GM23338 (cell line): ENCODE measurements at places on chromosomes 3 and 15. TPM values are rescaled to one million over a fixed set of nuclear protein-coding genes. Genes with fewer than 3 reads are reported as not detected.

FHIT gene
- total RNA-seq, result 3.0 and 9.1 TPM in 2 replicates

DNA sequence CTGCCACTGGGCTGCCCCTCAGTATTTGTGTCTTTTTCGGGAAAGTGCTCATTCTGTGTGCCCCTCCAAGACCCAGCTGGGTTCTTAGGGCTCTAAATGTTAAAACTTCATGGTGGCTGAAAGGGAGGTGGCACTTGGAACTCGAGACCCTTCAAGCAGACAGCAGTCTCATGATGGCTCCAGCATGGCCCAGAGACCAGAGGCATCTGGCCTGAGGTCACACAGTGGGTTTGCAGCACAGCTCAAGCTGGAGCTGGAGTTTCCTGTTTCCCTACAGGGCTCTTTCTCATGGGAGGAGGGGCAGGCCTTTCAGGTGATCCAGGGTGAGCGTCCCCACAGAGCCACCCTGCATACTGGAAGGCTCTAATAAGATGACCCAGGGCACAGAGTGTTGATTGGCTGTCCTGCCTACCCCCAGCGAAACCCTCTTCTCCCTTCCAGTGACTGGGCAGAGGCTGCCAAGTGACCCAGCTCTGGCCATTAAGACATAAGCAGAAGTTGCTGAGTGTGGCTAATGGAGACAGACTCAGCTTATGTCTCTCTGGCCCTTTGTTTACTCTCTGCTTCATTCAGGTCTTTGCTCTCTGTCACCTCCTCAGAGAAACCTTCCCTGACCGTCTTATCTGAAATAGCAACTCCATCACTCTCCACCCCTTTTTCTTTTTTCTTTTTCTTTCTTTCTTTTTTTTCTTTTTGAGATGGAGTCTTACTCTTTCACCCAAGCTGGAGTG, 166.6 kb upstream of the SMAD3 start:
- peak; percentile 11 for DNase-seq

ESYT3 gene
- 7.4 and 8.2 TPM in 2 replicates for total RNA-seq

TSEN2 gene
- 25.8 and 27.7 TPM in 2 replicates for total RNA-seq

DNA sequence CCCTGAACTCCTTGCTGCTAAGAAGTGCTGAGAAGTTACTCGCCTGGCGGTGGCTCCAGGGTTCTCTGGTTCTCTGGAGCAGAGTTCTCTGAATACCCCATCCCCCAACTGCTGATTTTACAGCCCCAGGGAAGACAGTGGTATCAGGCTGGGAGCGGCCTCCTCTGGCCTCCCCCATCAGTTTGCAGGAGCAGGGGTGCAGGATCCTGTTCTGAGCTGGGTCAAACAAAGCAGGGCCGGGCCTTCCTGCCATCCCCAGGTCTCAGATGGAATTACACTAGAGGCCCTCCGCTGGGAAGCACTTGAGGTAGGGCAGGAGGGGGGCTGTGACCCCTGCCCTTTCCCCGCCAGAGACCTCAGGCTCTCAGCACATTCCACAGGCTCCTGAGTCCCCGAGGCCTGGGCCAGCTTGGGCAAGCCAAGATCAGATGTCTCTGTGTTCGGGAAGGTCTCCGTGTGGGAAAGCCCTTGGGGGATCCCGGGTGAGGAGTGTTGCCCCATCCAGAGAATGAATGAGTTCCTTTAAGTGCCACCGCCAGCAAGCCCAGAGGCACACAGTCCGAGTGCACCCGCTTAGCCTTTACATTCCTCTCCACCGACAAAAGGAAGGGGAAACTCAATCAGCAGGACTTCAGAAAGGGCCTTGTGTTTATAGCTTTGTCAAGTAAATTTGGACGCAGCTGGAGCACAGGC, 149.9 kb downstream of the LRRK1 start:
- peak; percentile 96 for DNase-seq

DNA sequence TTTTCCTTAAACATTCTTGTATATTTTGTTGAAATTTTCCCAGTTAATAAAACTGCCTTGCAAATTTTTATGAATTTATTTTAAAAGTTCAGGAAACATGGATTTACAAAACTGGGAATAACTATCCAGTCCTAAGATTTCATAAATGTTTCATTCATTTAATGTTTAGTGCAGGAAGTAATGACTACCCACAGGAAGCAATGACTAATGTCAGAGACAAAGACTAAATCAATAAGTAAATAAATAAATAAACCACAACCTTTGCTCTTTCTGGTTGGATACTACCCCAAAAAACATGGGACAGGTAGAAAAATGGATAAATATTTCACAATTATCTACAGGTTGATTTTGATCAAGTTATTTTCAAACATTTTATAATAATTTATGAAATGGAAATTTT, 48.8 kb upstream of the TMCO5A start:
- no peak for DNase-seq

DNA sequence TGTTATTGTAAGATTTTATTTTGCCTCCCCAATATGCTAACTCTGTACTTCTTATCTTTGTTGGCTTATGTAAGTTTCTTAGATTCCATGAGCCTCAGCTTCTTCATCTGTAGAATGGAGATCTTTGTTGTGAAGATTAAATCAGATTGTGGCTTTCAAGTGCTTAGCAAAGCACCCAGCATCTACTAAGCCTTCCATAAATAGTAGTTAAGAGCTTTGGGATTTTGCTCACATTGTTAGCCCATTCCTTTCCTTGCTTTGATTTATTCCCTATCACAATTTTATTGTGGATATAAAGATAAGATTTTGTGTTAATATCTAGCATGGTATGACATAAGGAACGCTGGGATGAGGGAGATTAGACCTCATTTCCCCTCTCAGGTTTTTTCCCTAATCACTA, 501.4 kb downstream of the PYDC2 start:
- no peak for DNase-seq

GRCh38 chr3:14798231-14798630, 20.5 kb upstream of the FGD5 start:
- DNase-seq, result no peak
